ENCODE measurements at places on chromosomes 3 and 15. TPM values are rescaled to one million over a fixed set of nuclear protein-coding genes. Genes with fewer than 3 reads are reported as not detected.

Gene GP9
- not detected for total RNA-seq

Gene NXPE3
- 2.5 TPM for total RNA-seq

Gene GPR15
- 5.1 TPM for total RNA-seq

Gene PEX5L
- not detected for total RNA-seq

Gene SERINC4
- not detected for total RNA-seq

Gene C2CD4A
- 0.18 TPM for total RNA-seq

Gene GPR87
- not detected for total RNA-seq

Gene RCCD1
- 22.5 TPM for total RNA-seq

Gene ALG1L2
- not detected for total RNA-seq

Gene OR5K2
- not detected for total RNA-seq

Gene NOX5
- total RNA-seq: 5.0 TPM

Gene GXYLT2
- total RNA-seq: 38.0 TPM

Gene GOLGA8S
- total RNA-seq: not detected

Gene LRRN1
- total RNA-seq: 1.8 TPM

Gene GOLGA6D
- not detected for total RNA-seq

Gene CACNA2D3
- total RNA-seq: 0.27 TPM

Gene TMEM266
- total RNA-seq: not detected

Gene STARD9
- total RNA-seq: 23.1 TPM
